ENCODE measurements at places on chromosomes 11 and 22.
A peak's percentile ranks its signal among the peaks of the same experiment; 100 is the strongest.

DNA sequence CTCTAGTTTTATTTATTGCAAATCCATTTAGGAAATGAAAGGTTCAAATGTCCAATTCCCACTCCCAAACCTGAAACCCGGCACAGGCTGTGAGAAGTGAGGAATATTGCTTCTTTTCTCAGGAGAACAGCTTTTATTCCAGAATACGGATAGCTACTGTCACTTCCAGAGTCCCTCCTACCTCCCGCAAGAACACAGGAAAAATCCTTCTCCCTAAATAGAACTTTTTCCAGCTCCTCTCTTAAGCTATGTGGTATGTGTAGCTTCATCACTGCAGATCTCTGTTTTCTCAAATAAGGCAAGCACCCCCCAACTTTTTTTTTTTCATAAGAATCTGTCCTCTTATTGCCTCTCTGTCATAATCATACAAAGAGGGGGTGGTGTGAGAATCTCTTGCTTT is 126.8 kb downstream of the LARGE1 start:
- DNase-seq, result no peak

- DNase-seq, result no peak
Observed at GRCh38 chr22:25797498-25798290, 55.7 kb downstream of the MYO18B start.

- DNase-seq, result no peak
Observed at GRCh38 chr22:42769574-42770447, 49.1 kb upstream of the A4GALT start.

DNA sequence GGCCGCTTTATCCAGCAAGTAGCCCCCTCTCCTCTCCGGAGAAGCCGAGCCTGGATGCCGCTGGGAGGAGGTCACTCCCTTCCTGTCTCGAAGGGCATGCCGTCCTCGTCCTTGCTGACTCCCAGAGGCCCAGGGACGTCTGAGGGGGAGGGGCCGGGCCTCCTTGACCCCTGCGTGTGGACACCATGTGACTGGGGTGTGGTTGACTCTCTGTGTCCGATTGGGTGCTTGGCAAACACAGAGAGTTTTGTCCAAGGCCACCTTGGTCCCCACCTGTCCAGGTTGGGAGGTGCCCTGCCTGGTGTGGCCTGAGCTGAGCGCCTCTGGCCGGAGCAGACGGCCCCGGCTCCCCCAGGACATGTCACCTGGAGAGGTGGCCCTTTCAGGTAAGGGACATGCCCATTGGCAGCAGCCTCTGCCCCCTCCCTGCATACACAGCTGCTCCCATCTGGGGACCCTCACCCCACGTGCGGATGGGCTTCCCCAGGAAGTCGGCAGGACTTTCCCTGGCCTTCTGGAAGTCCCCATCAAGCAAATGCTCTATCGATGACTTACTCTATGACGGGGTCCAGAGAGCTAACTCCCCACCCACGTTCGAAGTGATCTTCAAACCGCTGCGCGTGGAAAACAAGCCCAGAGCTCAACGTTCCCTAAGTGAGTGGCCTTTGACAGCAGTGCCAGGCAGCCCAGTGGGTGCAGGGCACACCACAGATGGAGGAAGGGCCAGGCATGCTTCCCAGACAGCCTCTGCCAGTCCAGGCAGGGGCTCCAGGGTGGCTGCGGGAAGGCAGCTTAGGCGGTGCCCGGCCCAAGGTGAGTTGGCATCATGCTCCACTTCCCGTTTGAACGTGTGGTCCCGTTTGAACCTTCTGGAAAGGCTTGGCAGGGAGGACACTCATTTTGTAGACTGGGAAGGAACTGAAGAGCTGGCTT is at the start of gene SMIM38:
Gene SMIM38 (plus strand): TSS at position 634 of the 933 bp plus-strand sequence. CDS start 1,912 bp downstream, outside the sequence.
- DNase-seq, result no peak

DNA sequence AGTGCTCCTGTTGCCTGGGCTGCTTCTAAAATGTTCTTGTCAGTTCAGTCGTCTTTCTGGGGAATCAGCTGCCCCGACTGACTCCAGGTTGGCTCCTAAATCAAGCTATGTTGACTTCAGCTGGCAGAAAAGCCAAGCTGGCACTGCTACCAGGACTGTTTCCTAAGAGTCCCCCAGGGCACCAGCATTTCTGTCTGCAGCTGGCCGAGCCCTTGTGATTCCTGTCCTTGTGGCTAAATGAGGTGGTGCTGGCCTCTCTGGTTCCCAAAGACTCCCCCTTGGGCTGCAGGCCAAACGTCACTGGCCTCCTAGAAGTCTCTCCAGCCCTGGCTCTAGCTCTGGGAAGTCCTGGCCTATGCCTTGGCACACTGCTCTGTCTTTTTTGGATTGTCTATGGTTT is 31.1 kb downstream of the GRAMD1B start:
- DNase-seq, result no peak

- no peak for DNase-seq
Observed at GRCh38 chr11:26219183-26220117, 112.5 kb upstream of the ANO3 start.

GRCh38 chr11:17561111-17561415 is 14.0 kb downstream of the OTOG start:
- no peak for DNase-seq

GRCh38 chr11:13207270-13207664 is 70.3 kb upstream of the BMAL1 start:
- DNase-seq, result no peak

GRCh38 chr11:64870176-64870892 is 8.1 kb downstream of the EHD1 start:
- no peak for DNase-seq

DNA sequence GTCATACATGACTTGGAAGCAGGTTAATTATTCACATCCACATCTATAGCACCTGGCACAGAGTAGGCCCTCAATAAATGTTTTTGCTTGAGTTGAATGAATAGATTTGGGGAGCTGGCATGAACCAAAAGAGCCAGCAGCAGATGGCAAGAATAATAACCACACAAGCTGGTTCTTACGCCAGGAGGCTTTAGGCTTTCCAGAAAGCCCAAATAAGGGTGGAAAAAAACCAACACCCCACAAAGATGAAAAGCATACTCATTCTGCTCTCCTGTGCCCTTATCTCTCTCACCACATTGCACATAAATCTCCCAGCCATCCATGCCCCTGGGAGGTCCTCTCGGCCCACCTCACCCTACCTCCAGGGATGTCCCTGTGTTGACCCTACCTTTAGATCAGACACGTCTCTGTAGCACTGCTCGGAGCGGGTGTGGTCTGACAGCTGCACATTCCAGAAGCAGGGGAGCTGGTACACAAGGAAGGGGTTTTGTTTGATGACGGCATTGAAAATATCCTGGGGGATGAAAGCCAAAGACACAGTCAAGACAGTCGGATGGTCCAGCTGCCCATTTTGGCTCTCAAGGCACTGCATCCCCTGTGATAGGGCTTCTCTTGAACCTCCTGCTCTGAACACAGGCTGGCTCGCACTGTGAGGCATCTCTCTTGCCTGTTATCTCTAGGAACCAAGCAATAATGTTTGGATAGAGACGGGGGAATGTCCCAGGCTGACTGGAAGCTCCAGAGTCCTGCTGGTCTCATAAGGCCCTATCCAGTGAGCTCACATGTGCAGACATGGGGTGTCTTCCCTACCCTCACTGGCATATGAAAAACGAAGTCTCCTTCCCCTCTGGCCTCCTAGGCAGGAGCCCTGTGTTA is 323.6 kb upstream of the SYN3 start:
- DNase-seq, result no peak

DNA sequence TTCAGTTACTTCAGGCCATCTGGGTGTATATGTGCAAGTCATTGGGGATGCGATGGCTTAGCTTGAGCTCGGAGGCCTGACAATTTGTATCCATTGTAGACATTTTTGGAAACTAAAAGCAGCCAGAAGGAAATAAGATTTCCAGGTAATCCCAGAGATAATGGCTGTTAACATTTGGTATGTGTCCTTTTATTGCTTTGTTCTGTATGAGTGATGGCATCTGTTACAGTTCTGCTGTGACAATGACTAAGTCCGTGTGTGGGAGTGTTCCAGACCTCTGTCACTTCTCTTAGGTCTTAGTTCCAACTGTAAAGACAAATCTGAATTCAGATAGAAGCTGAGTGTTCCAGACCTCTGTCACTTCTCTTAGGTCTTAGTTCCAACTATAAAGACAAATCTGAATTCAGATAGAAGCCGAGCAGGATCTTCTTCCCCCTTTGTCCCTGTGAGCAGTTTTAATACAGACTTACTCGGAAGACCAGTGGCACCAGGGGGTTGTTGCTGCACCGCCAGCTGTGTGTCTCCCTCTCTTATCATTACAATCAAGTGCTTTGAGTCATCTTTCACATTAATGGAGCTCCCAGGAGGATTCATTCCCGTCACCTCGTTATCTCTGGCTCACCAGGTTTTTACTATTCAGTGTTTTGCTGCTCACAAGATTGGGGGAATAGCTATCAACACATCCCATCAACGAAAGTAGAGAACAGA is 190.9 kb upstream of the SORL1-AS1 start:
- DNase-seq, result no peak

DNA sequence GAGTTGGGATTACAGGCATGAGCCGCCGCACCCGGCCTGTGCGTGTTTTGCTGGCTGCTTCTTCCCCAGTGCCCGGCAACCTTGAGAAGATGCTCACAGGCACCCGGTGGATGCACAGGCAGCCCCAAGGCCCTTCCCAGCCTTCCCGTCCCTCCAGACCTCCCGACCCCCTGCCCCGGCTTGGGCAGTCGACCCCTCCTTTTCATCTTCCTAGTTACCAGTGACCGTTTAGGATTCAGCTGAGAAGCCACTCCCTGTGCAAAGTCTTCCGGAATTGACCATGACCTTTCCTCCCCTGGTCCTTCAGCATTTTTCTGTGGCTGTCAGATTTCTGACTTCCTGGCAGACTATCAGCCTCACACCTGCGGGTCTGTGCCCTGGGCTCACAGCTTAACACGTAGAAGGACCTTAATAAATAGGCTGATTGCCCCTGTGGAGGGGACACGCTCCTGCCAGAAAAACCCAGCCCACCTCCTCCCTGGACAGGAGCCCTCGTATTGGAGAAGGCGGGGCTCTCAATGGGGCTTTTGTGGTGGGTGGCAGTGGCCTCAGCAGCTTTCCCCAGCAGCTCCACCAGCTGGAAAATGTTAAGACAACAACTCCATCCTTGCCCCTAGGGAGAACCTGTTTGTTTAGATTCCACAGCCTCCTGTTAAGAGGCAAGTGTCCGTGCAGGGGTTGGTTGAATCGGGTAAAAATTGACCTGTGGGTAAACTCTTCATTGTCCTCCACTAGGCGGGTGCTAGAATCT is 10.4 kb upstream of the ANO1 start:
- no peak for DNase-seq

- DNase-seq, result no peak
Observed at GRCh38 chr22:49628391-49629260, 199.0 kb downstream of the BRD1 start.

GRCh38 chr22:43035250-43035649 is 20.3 kb upstream of the PACSIN2 start:
- DNase-seq, result no peak

DNA sequence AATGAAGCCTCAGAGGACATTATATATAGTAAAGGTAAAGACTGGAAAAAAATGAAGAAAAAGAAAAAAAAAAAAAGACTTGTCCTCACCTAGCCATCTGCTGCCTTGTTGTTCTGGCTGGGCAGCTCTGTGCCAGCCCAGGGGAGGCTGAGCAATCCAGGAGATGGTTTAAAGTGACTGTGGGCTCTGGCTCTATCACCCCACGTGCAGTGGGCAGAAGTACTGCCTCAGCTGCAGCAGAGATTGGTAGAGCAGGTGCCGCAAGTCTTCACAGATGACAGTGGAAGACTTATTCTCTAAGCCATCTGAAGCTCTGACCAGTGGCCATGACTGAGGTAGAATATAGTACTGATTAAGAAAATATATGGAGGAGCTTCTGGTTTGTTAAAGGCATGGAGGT is 62.2 kb downstream of the SGSM3 start:
- DNase-seq, result no peak

- DNase-seq, result peak; percentile 8
Observed at GRCh38 chr11:20110908-20111669, 49.2 kb downstream of the DBX1 start.

DNA sequence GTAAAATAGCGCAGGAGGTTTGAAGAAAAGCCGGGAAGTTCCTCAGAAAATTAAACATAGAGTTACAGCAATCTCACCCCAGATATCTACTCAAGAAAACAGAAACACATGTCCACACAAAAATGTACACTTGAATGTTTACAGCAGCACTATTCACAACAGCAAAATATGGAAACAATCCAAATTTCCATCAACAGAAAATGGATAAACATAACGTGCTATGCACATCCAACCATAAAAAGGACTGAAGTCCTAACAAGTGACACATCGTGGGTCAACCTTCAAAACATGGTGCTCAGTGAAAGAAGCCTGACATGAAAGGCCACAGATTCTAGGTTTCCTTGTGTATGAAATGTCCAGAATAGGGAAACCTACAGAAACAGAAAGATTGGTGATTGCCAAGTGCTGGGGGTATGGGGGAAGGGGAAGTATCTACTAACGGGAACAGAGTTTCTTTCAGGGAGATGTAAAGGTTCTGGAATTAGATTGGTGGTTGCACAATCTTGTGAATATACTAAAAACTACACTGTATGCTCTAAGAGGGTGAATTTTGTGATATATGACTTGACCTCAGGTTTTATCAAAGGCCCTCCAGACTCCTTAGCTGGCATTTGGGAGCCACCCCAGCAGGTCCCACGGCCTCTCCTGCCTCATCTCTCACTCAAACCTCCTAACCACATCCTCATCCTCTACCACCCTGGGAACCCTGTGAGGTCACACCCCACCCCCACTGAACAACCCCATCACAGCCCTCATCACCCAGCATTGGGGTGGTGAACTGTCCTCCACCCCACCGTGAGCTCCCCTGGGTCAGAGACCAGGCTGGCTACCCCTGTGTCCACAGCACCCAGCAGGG is 69.2 kb upstream of the PRR5 start:
- no peak for DNase-seq

DNA sequence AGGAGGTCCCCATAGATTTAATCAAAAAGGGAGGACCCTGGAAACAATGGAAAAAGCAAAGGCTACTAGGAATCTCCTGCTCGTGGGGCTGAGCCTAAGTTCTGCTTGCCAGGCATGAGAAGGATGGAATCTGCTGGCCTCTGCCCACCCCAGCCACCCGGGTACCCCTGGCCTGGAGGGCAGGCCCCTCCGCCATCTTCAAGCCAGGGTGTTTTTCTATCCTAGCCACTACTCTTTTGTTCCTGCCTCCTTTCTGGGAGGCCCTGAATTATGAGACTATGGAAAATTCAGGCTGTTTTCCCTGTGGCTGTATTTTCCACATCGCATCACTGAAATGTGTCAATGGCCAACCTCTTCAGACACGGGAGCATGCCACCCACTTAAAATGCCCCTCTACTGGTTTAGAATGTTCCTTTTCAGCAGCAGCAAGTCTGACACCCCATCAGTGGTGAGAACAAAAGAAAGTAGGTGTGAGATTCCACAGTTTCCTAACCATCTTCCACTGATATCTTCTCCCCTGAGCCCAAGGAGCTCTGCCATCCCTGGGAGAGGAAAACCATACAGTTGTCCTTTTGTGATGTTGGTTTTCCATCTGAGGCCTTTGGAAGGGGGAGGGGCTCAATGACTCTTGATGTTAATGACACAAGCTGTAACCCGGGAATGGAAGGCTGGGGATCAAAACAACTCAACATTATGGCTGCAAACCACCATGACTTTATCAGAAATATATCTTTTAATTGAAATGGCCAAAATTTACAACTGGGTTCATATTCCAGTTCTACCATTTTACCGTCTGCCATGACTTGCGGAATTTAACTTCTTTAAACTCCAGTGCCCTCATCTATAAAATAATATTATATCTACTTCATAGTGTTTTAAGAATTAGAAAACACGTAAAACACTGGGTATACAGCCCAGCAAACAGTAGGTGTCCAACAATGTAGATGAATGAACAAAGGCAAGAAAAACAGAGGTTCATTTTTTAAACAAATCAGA is 22.2 kb downstream of the DKK3 start:
- DNase-seq, result no peak
